ENCODE measurements at places on chromosomes 1 and 21. TPM values are rescaled to one million over a fixed set of nuclear protein-coding genes. Genes with fewer than 3 reads are reported as not detected.

Gene ZNF683
- not detected for total RNA-seq

DNA sequence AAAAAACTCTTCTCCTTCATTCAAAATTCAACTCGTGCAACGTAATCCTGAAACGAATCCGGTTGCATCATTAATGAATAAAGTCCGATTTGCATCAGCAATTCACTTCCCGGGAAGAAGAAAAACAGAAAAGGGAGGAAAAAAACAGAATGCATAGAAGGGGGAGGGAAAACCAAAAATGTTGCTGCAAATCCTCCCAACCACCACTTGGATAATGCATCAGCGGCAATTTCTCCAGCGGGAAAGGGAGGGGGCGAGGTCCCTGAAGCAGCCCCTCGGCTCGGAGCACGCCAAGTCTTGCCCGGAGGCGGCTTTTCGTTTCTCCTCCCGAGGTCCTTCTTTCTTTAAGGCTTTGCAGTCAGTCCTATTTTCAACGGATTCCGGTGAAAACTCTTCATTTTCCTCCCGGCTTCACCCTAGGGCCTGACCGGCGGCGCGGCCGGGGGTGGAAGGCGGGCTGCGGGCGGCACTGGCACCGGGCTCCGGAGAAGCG, 723 bp downstream of the CDC42BPA start:
- DNase-seq: no peak

DNA sequence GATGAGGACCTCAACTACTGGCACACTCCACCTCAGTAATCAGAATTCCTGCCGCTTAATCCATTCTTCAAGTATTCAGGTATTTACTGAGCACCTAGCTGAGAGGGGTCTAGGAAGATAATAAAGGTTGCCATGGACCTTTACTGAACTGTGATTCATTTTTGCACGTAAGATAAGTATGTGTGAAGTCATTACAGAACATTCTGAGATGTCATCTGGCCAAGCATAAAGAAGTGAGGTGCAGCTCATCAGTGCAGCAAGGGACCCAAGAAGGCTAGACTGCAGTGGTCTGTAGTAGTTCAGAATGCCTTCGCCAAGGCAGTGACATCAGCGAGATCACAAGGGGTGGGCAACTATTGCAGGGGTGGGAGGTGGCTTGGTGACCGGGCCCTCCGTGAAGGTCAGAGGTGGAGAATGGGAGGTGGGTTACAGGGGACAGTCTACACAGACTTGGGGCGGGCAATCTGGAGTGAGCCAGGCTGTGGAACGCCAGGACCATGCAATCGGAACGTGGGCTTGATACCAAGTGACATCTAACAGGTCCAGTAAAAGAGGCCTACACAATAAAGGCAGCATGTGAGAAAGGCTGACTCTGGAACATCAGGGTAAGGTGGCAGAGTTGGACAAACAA, 107.4 kb downstream of the SLC45A1 start:
- DNase-seq: no peak

GRCh38 chr1:95201905-95202304, 32.1 kb upstream of the RWDD3 start:
- DNase-seq: no peak

DNA sequence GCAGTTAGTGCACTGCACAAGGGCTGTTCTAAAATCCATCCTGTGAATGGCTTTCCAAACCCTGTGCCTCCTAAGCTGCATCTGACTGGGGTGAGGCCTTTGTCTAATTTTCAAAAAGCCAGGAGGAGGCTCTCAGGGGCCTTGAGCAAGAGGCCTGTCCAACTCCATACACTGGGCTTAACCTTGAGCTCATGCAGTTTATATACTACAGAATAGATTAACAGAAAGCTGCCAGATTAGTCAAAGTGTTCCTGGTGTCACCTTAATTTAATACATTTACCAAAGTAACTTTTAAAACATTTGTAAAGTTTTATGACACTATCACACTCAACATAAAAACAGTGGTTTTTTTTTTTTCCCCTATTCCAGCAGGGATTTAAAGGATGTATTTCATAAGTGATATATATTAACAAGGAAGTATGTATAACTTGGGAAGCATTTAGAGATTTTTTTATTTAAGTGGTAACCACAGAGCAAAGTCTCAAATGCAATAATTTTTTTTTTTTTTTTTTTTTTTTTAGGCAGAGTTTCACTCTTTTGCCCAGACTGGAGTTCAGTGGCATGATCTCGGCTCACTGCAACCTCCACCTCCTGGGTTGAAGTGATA, 23.3 kb downstream of the CTH start:
- no peak for DNase-seq

Gene OLFML3
- 44.3 TPM for total RNA-seq
